ENCODE measurements at places on chromosomes 5 and 9.

- DNase-seq = no peak
Observed at GRCh38 chr5:4191703-4192102, 596.1 kb downstream of the IRX1 start.

GRCh38 chr5:150627731-150628545 lies 12.5 kb upstream of the SYNPO start:
- DNase-seq = no peak

DNA sequence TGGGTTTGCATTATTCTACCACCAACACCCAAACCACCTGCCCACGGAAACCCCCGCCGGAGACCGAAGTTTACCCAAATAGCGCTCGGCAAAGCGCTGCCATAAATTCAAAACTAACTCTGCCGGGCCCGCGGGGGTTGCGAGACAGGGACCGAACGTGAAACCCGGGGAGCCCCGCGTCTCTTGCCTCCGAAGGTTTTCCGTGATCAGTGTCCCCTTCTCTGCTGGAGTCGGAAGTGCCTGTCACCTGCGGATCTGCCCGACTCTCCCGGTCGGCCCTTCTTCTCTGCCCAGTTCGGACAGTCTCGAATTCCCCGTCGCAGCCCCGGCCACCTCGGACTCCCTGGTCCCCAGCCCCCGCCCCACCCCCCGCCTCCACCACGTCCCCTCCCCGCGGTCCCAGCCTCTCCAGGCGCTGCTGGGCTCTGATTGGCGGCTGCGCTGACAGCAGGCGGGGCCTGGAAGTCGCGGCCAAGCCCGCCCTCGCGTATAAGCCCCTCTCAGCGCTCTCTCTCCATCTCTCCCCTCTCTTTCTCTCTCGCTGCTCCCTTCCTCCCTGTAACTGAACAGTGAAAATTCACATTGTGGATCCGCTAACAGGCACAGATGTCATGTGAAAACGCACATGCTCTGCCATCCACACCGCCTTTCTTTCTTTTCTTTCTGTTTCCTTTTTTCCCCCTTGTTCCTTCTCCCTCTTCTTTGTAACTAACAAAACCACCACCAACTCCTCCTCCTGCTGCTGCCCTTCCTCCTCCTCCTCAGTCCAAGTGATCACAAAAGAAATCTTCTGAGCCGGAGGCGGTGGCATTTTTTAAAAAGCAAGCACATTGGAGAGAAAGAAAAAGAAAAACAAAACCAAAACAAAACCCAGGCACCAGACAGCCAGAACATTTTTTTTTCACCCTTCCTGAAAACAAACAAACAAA lies at the start of gene RORB:
TSS of gene RORB (plus strand) at position 517 of the 929 bp plus-strand sequence. CDS start 642 bp downstream, outside the sequence.
- DNase-seq = peak; percentile 87

GRCh38 chr5:107672211-107673038 lies 1.7 kb upstream of the EFNA5 start:
- DNase-seq = peak; percentile 98

DNA sequence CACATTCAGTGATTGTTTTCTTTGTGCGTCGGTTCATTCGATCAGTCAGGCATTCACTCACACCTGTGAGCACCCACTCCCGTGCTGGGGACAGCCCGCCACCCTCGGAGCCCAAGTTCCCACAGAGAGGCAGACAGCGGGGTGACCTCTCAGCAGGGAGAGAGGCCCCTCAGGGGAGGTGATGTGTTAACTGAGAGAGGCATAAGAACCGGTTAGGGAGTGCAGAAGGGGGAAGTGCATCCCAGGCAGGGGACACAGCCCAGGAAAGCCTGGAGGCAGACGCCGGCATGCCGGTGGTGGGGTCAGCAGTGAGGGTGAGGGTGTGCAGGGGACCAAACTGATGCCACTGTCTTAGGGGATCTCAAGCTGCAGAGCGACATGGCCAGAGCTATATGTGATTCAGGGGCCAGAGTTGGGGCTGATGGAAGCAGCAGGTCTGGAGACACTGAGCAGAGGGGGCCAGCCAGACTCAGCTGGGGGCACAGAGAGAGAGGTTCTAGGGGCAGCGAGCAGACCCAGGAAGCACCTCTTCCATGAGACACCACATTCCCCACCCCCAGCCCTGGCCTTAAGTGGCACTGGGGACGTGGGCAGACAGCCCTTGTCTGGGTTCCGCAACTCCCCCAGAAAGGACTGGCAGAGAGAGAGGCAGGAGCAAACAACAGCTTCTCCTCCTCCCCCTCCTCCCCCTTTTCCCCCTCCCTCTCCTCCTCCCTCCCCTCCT lies 35.9 kb downstream of the HK3 start:
- no peak for DNase-seq

GRCh38 chr5:636951-637350 lies 24.8 kb downstream of the CEP72 start:
- DNase-seq = no peak

- no peak for DNase-seq
Observed at GRCh38 chr5:97141031-97141430, 1.4 kb downstream of the LIX1 start.

DNA sequence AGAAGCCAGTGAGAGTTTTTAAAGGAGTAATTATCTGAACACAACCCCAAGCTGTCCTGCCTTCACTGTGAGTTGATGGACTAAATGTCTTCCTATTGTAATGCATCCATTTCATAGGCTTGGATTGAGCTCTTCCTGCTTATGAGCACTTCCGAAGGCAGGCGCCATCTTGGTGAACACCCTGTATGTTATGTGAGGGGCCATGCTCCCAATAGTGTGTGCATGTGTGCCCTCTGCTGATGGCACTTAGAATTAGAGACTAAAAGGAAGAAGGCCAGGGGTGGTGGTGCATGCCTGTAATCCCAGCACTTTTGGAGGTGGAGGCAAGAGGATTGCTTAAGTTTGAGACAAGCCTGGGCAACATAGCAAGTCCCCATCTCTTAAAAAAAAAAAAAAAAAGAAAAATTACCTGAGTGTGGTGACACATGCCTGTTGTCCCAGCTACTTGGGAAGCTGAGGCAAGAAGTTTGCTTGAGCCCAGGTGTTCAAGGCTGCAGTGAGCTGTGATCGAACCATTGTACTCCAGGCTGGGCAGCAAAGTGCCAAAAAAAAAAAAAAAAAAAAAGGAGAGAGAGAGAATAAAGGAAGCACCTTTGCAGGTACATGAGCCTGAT lies 65.0 kb downstream of the C9orf152 start:
- no peak for DNase-seq

DNA sequence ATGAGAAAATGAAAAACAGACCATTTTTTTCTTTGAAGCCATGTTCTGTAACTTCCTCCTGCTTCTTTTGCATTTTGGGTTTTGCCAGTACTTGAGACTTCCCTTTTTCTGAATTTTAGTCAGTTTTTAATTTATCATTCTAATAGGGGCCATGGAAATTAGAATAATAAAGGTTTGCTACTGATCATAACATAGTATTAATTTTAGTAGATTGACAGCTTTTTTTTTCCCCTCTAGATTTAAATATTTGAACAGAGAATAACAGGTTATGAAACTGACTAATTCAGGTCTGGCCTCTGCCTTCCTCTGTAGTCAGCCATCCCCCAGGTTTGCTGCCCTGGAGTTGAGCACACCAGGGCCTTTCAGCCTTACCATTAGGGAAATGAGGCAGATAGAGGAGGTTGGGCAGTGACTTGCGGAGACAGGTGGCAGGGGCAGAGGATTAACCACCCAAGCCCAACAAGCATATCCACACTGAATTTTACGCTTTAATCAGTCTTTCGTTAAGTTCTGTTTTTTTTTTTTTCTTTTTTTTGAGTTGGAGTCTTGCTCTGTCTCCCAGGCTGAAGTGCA lies 80.1 kb upstream of the TNFAIP8 start:
- no peak for DNase-seq

DNA sequence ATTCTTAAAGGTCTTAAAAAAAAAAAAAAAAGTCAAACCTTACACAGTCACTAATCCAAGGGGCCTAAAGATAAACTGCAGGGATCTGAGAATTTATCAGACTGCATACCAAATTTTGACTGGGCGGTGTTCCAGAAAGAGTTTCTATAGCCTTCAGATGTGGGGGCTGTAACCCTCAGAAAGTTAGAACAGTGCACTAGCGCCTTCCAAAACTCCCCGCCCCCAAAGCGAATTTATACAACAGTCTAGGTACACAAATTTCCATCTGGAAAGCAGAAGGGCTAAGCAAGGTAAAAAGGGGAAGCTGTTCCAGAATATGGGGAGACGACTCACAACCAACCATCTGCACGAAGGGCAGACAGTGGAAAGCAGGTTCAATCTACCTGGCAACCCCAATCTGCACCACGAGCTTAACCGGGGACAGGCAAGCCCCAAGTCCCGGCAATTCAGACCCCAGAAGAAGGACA lies 813 bp downstream of the ERMP1 start:
- DNase-seq = no peak

GRCh38 chr5:102796009-102796408 lies 40.9 kb downstream of the PAM start:
- DNase-seq = no peak

DNA sequence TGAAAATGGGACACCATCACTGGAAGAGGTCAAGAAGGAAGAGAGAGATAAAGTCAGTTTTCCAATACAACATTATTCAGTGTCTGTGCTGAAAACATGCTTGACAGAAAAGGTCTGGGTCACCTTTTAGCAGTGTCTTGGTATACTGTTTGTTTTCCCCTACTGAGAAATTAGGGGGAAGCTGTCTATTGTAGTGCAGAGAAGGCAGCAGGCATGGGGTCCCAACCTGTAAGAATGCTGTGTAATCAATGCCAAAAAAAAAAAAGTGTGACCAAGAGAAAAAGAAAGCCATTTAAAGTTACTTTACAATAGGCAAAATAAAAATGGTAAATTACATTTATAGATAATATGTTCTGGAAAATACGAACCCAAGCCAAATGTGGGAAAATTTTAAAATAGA lies 139.3 kb downstream of the RAB3C start:
- DNase-seq = no peak

DNA sequence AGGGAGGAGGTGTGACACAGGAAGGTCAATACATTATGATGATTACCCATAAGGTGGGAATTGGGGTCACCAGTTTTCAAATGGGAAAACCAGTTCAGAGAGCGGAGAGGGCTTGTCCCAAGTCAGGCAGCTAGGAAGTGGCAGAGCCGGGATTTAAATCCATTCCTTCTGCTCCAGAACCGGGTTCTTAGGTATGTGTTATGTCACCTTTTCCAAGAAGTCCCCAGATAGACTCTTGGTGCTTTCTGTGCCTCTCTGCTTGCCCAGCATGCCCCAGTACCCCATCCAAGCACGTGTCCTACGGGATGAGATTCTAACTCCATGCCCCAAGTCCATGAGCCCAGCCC lies 69.9 kb downstream of the LMX1B start:
- DNase-seq = no peak

DNA sequence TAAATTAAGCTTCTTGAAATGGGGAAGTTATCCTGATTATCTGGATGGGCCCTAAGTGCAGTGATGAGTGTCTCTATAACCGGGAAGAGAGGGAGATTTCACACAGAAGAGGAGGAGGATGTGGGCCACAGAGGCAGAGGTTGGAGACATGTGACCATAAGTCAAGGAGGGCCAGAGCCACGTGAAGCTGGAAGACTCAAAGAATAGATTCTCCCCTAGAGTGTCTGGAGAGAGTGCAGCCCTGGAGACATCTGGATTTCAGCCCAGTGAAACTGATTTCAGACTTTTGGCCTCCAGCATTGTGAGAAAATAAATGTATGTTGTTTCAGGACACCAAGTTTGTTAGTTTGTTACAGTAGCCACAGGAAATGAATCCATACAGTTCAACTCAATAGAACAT lies 442.9 kb downstream of the NTRK2 start:
- DNase-seq = no peak

DNA sequence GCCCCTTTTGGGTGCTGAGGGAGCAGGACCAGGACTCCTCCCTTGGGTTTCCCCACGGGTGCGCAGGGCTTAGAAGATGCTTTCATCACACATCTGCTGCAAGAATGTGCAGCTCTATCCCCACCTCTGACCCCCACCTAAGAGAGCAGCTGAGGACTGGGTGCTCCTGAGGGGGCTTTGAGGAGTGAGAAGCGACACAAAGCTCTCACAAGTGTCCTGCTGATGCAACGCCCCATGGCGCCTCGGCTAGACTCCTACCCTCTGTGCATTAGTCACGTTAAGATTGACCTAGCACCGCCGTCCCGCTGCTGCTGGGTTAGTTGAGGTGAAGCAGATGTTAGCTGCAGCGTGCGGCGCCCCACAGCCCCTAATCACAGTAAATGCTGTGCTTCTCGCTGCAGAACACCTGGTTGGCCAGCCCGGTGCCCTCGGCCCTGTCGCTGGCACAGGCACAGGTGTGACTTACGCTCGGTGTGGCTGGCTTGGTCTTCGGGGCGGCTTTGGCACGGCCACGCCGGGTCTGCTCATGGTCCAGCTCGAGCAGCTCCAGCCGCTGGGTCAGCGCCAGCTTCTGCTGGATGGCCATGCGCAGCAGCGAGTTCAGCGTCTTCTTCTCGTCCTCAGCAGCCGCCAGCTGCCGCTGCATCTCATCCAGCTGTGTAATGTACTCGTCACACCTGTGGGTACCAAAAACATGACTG lies 45.0 kb upstream of the IPPK start:
- no peak for DNase-seq

- DNase-seq = peak; percentile 94
Observed at GRCh38 chr5:132389585-132390286, 20.2 kb downstream of the SLC22A5 start.

GRCh38 chr9:130186839-130187522 lies 14.8 kb downstream of the NCS1 start:
- DNase-seq = peak; percentile 70

GRCh38 chr9:113465599-113466140 lies 2.1 kb downstream of the RGS3 start:
- no peak for DNase-seq

DNA sequence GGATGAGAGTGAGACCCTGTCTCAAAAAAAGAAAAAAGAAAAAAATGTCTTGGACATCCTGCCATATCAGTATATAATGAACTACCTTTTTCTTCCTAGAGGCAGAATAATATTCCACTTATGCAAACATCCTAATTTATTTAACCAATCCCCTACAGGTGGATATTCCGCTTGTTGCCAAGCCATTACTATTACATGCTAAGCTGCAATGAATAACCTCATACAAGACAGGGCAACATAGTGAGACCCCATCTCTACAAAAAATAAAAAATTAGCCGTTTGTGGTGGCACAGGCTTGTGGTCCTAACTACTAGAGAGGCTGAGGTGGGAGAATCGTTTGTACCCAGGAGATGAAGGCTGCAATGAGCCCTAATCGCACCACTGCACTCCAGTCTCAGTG lies 1.7 kb upstream of the AFF4 start:
- no peak for DNase-seq

GRCh38 chr9:108290839-108291585 lies 564.8 kb downstream of the ACTL7B start:
- DNase-seq = peak; percentile 93

GRCh38 chr5:108078345-108078744 lies 303.6 kb downstream of the FBXL17 start:
- no peak for DNase-seq
